Activated CD4-positive, alpha-beta T cell treated with anti-CD3 and anti-CD28 coated beads, Interleukin-2, Interleukin-4, amounts not matched to agents 100 ng/mL and 50 ng/mL, durations not matched to agents 16 hours and 8 hours (primary cell): ENCODE measurements at places on chromosomes 7 and 10.

DNA sequence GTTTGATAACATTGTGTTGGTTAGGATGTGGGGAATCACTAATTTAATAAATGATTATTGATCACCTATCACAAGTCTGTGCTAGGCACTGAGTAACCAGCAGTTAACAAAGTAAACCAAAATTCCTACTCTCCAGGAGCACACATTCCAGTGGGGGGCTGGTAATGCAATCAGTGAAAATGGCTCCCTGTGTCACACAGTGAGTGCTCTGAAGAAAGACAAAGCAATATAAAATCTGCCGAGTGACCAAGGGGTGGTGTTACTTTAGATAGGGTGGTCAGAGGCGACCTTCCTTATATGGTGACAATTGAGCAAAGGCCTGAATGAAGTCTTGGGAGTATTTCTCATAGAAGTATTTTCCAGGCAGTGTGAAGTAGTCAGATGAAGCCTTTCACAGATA is 13.6 kb upstream of the SMC3 start:
- DNase-seq, result no peak

DNA sequence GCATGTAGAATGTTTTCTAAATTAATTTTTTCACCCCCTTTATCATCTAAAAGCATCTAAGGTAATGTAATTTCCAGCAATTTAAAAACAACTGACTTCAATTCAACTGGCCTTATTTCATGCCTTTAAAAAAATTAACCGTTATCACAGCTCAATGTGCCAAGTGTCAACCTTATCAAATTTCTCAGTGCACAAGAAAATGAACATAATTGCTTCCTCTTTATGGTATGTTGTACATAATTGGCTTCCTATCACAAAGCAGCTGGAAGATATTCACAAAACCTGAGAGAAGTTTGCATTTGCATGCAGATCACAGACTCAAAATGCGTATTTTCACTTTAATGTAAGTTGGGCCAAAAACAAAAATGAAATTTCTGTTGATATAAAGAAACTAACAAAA is 966.4 kb downstream of the GRM8 start:
- no peak for DNase-seq

DNA sequence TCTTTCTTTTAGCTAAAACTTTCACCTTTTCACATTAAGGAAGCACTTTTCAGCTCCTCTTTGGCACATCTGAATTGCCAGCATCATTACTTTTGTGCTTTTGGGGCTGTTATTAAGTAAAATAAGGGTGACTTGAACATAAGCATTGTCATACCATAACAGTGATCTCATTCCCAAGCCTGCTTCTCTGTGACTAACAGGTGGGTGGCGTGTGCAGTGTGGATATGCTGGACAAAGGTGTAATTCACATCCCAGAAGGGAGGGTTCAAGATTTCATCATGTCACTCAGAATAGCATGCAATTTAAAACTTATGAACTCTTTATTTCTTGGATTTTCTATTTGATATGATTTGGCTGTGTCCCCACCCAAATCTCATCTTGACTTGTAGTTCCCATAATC is 517.4 kb upstream of the MKI67 start:
- DNase-seq, result no peak

- no peak for DNase-seq
Measured at GRCh38 chr10:116311016-116311415, 13.2 kb upstream of the CCDC172 start.

GRCh38 chr10:35640951-35641675 is 983 bp downstream of the FZD8 start:
- DNase-seq, result peak; percentile 56

- DNase-seq, result peak; percentile 58
Measured at GRCh38 chr10:109978481-109978880, 29.3 kb upstream of the ADD3 start.

GRCh38 chr10:47388879-47389278 is 4.8 kb upstream of the ZNF488 start:
- DNase-seq, result no peak

GRCh38 chr10:3665316-3665908 is 119.6 kb downstream of the KLF6 start:
- no peak for DNase-seq

GRCh38 chr10:80165173-80165572 is 32.6 kb downstream of the PLAC9 start:
- DNase-seq, result no peak

GRCh38 chr10:113337142-113337541 is 215.7 kb upstream of the HABP2 start:
- no peak for DNase-seq

DNA sequence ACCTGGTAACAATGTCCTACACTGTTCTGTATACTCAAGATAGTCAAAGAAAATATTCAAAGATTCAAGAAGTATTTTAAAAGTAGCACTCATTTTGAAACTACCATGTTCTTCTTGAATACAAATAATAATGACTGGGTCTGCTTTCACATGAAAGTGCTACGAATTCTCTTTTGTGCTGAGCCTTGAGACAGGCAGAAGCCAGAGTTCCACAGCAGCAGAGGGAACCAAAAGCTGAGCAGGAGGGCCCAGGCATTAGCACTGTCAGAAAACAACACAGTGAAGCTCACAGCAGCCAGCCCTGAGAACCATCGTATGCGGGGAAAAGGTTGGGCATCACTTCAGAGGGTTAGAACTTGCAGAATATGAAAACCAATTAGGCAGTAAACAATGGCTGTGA is 38.9 kb downstream of the ANKMY2 start:
- no peak for DNase-seq

DNA sequence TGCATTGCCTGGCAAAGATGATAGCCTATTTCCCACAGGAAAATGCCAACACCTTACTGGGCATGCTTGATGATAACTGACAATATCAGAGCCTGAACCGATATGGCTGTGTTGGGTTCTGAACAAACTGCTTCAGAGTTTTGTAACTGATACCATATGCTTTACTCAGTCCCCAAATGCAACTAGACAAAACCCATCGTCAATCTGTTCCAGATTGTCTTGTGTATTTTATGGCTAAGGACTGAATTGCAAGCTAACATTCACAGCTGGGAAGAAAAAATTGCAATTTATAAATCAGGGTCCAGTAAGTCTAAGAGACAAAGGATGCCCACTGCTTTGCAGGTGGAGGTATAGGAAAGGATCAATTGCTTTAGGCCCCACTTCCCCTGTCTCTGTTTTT is 116.8 kb upstream of the WNT16 start:
- DNase-seq, result no peak

- no peak for DNase-seq
Measured at GRCh38 chr7:2383543-2384274, 19.7 kb upstream of the CHST12 start.

GRCh38 chr7:134992626-134993179 is 6.4 kb downstream of the AGBL3 start:
- DNase-seq, result peak; percentile 31

- DNase-seq, result peak; percentile 87
Measured at GRCh38 chr10:6473430-6473829, 106.6 kb downstream of the PRKCQ start.

- DNase-seq, result no peak
Measured at GRCh38 chr7:78185149-78185745, 386.7 kb downstream of the PHTF2 start.

DNA sequence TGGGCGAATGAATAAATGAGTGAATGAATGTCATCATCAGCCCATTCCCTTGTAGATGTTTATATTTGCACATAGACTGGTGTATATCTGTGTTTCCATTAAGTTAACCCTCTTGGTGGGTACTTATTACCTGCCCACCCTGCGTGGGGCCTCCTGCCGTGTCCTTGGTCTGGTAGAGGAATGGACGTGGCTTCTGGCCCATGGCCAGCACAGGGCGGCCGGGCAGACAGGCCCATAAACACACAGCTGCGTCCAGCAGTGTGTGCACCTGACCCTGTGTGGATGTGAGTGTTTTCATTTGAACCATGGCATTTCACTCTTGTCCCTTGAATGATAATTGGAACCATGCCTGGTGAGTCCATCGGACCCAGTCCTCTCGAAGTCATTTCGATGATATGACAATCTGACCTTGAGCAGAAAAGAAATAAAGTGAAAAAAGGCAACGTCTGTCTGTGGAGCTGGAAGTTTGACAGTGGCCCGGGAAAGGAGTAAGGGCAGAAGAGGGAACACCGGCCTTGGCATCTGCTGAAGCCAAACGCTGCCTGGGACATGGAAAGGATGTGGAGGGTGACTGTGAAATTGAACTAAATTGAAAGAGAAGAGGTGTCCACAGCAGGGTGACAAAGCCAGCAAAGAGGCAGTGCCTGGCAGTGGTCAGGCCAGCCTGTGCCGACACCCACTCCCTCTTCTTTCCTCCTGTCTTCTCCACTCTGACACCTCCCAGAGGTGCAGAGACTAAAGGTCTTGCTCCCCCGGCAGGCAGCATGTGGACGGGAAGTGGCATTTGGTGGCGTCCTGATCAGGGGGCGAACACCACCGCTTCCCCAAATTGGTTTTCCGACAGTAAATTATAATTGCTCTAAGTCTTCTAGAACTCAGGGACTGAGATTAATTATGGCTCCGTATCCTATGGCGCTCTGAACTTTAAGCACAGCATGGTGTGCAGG is 199.0 kb upstream of the ZMIZ1 start:
- no peak for DNase-seq

DNA sequence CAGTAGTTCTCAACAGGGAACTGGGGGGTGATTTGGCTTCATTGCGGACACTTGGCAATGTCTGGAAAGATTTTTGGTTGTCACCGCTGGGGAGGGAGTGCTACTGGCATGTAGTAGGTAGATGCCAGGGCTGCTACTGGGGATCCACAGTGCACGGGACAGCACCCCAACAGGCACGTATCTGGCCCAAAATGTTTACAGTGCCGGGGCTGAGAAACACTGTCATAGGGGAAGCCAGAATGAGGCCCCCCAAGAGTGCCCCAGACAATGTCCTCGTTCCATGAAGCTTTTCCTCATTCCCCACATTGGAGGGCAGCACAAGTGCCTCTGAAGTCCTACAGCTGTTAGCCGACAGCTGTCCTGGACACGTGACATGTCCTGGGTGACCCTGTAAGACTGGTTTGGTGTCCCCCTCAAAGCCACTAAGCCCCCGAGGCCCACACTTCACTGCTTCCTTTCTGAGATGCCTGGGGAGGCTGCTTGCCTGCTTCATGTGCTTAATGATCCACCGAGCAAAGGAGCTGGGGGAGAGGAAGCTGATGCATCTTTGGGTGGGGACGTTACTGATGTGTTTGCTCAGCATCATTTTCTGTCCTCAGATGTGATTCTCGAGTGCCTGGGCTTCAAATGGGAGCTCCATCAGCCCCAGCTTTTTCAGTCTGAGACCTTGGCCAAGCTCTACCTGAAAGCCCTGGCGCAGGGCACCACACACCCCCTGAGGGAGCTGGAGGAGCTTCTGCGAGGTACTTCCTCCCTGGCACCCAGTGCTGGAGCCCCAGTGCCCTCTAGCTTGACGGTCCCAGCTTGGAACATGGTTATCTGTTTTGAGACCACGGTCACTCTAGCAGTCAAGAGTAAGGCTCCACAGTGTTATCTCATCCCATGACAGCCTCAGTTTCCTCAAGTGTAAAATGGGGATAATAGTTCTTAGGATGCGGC is 14.7 kb downstream of the BTBD16 start:
- DNase-seq, result no peak

- no peak for DNase-seq
Measured at GRCh38 chr10:98074315-98074911, 44.0 kb upstream of the CRTAC1 start.

- DNase-seq, result peak; percentile 10
Measured at GRCh38 chr10:94042001-94042833, 48.5 kb downstream of the PLCE1 start.

GRCh38 chr7:7212612-7213011 is 30.3 kb downstream of the C1GALT1 start:
- DNase-seq, result no peak

DNA sequence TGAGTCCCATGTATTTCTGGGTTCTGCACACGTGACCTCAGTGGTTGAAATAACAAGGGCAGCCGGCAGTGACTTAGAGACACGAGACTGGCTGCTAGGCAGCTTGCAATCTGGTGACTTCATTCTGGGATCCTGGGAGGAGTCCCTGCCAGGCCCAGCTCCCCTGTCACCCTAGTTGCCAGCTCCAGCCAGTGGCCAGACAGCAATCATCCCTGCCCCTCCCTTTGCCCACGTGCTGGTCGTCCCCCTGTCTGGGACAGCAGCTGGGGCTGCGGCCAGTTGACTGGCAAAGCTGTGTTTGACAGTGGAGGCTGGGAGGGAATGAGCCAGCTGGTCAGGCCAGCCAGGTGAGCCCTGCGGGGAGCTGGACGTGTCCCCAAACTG is 30.0 kb downstream of the ADGRA1 start:
- DNase-seq, result no peak

DNA sequence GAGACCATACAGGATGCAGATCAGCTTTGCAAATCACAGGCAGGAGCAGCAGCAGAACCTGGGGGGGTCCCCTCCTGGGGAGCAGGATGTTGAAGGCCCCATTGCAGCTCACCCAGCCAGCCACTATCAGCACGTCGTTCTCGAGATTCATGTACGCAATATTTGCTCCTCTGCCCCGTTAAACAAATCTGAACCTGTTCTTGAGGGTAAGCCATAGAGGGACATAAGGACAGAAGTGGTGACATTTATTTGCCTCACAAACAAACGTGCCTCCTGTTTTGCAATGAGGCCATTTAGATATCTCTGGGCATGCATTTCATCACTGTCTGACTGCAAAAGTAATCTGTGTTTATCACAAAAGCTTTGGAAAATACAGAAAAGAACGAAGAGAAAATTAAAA is 87.3 kb upstream of the BAIAP2L1 start:
- no peak for DNase-seq

DNA sequence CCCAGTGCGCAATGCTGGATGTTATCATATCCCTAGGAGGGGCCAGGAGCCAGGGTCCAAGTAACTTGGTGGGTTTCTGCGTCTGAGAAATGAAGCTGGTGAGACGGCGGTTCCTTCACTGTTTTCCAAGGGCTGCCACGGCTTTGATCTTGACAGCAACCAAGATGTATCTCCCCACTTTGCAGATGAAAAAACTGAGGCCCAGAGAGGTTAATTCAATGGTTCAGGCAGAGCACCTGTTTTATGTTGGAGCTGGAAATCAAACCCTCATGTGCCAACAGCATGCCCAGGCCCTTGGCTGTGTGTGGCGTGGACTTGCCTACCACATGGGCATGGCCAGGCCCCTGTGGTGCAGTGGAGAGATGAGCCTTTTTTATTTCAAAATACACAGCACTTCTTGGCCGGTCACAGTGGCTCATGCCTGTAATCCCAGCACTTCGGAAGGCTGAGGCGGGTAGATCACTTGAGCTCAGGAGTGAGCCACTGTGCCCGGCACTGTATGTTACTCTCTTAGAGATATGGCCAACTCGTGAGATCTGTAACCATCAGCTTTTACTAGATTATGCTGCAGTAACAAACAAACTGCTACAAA is 225.2 kb upstream of the SH2B2 start:
- no peak for DNase-seq

GRCh38 chr10:97451605-97452004 is 5.6 kb downstream of the ZDHHC16 start:
- DNase-seq, result no peak
